ENCODE measurements at places on chromosomes 2 and 18. TPM values are rescaled to one million over a fixed set of nuclear protein-coding genes. Genes with fewer than 3 reads are reported as not detected.

- no peaks in the 10 kb centered on the region for H3K4me1 ChIP-seq
- H3K36me3 ChIP-seq: no peaks in the 10 kb centered on the region
- no peak overlapping the region for H3K27ac ChIP-seq
Observed at GRCh38 chr18:55522011-55522410, 66.0 kb downstream of the TCF4 start.

SNX17 gene
- 85.5 TPM for total RNA-seq

DNA sequence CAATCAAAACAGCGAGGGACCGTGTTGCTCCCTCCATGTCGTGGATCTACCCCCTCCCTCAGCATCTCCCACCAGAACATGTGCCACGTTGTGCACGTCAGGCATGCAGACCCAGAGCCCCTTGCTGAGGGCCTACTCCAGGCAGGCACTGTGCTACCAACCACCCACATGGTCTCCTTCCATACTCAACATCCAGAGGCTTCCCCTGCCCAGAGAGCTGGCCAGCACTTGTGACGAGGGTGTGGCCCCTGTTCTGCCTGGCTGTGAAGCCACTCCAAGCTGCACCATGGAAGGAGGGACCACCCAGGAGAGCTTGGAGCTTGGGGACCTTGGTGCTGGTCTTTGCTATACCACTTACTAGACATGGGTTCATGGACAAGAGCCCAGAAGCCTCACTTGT lies 40.5 kb downstream of the REEP1 start:
- no peak for DNase-seq
- no peaks in the 10 kb centered on the region for H3K36me3 ChIP-seq
- H3K27me3 ChIP-seq: peaks cover 6% of the 10 kb centered on the region
- H3K4me1 ChIP-seq: no peaks in the 10 kb centered on the region
- no peak overlapping the region for H3K27ac ChIP-seq

GRCh38 chr2:138121666-138122661 lies 157.7 kb downstream of the HNMT start:
- no peaks in the 10 kb centered on the region for H3K4me1 ChIP-seq

DNA sequence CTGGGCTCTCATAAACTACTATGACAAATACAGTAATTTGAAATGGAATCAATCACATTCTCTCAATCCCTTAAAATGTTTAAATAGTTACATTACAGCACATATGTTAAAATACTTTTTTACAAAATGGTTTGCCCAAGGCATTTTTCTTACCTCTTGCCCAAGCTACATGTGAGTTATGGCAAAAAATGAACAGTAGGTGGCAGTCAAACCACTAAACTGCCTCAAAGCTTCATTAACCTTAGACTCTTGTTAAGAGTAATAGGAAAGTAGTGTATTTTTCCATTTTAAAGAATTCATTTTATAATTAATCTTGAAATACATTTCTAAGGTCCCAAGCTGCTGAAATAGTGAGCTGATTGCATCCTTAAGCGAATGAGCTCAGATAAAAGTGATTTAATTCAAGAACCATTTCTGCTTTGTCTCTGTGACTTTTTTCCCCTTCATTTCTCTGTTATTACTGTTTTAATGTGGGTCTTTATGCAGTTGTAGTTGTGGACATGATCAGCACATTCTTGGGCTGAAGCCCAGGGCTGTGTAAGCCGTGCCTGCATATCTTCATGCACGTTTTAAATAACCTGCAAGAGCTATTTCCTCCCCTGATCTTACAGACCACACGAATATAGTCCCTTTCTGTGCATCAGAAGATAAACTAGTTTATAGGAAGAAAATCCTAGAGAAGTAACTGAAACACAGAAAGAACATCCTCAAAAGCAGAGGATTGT lies 311.8 kb downstream of the LNPK start:
- DNase-seq: peak; percentile 4
- no peak overlapping the region for H3K27ac ChIP-seq
- H3K36me3 ChIP-seq: no peaks in the 10 kb centered on the region
- H3K4me1 ChIP-seq: no peaks in the 10 kb centered on the region

GRCh38 chr2:230455005-230455684 lies 39.1 kb downstream of the SP100 start:
- H3K36me3 ChIP-seq: peaks cover 83% of the 10 kb centered on the region
- H3K27ac ChIP-seq: no peak overlapping the region
- peak overlapping the region; percentile 27 for H3K4me3 ChIP-seq
- DNase-seq: no peak
- peaks cover 17% of the 10 kb centered on the region for H3K4me1 ChIP-seq

GRCh38 chr2:157292853-157293252 lies 32.8 kb downstream of the ERMN start:
- DNase-seq: no peak
- peaks cover 1% of the 10 kb centered on the region for H3K27me3 ChIP-seq
- no peaks in the 10 kb centered on the region for H3K4me1 ChIP-seq

DQX1 gene
- total RNA-seq: 0.15 TPM

- no peak overlapping the region for H3K4me3 ChIP-seq
- no peak overlapping the region for H3K27ac ChIP-seq
- DNase-seq: no peak
- peaks cover 37% of the 10 kb centered on the region for H3K36me3 ChIP-seq
- H3K4me1 ChIP-seq: no peaks in the 10 kb centered on the region
- H3K27me3 ChIP-seq: no peaks in the 10 kb centered on the region
Observed at GRCh38 chr2:135676031-135676430, 65.6 kb upstream of the UBXN4 start.

ANKRD62 gene
- total RNA-seq: not detected

DNA sequence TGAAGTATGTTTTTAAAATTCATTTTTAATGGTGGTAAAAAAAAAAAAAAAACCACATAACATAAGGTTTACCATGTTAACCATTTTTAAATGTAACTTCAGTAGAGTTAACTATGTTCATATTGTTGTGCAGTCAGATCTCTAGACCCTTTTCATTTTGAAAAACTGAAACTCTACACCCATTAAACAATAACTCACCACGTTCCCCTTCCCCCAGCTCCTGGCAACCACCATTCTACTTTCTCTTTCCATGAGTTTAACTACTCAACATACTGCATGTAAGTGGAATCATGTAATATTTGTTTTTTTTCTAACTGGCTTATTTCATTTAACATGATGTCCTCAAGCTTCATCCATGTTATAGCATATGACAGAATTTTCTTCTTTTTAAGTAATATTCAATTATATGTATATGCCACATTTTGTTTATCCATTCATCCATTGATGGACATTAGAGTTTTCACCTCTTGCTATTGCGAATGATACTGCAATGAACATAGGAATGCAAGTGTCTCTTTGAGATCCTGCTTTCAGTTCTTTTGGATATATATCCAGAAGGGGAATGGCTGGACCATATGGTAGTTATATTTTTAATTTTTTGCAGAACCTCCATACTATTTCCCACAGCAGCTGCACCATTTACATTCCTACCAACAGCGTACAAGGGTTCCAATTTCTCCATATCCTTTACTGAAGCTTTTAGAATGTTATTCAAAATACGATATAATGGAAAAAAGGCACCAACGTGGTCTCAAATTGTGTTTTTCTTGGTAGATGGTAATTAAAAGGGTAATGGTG lies 91.0 kb downstream of the SPTBN1 start:
- H3K4me1 ChIP-seq: no peaks in the 10 kb centered on the region
- H3K27me3 ChIP-seq: no peaks in the 10 kb centered on the region
- H3K36me3 ChIP-seq: no peaks in the 10 kb centered on the region
- H3K27ac ChIP-seq: no peak overlapping the region
- DNase-seq: no peak
- no peak overlapping the region for H3K4me3 ChIP-seq

GRCh38 chr2:192029089-192029488 lies 165.6 kb downstream of the TMEFF2 start:
- H3K36me3 ChIP-seq: no peaks in the 10 kb centered on the region
- H3K4me1 ChIP-seq: no peaks in the 10 kb centered on the region
- H3K4me3 ChIP-seq: no peak overlapping the region
- peaks cover 2% of the 10 kb centered on the region for H3K27me3 ChIP-seq

GRCh38 chr2:101790857-101791256 lies 93.3 kb downstream of the MAP4K4 start:
- DNase-seq: no peak
- no peak overlapping the region for H3K27ac ChIP-seq
- no peak overlapping the region for H3K4me3 ChIP-seq
- peaks cover 11% of the 10 kb centered on the region for H3K36me3 ChIP-seq

GRCh38 chr2:205783872-205784499 lies 101.7 kb downstream of the NRP2 start:
- no peak overlapping the region for H3K4me3 ChIP-seq
- no peak for DNase-seq
- no peaks in the 10 kb centered on the region for H3K36me3 ChIP-seq
- H3K27ac ChIP-seq: no peak overlapping the region
- no peaks in the 10 kb centered on the region for H3K4me1 ChIP-seq
- peaks cover 3% of the 10 kb centered on the region for H3K27me3 ChIP-seq

MOGAT1 gene
- total RNA-seq: not detected

DNA sequence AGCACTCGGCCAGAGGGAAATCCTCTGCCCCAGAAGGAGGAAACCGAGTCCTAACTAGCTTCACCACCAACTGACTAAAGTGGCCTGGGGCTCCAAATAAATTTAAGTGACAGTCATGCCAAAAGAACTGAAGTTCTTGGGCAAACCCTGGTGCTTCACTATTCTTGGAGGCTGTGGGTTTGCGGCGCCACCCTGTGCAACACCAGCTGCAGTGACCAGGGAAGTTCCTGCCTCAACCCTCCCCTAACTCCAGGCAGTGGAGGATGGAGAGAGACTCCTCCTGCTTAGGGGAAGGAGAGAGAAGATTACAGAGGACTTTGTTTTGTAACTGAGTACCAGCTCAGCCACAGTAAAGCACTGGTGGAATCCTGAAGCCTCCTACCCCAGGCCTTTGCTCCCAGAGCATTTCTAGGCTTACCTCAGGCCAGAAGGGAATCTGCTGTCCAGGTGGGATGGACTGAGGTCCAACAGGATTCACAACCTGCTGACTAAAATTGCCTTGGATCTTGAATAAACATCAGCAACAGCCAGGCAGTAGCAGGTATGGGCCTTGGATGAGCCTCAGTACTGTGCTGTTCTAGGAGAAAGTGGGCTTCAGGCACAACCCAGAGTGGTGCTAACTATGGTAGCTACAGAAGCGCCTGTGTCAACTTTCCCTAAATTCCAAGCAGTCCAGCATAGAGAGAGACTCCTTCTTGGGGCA lies 29.4 kb upstream of the BMP10 start:
- no peaks in the 10 kb centered on the region for H3K4me1 ChIP-seq
- no peaks in the 10 kb centered on the region for H3K27me3 ChIP-seq
- DNase-seq: no peak
- no peak overlapping the region for H3K27ac ChIP-seq
- no peak overlapping the region for H3K4me3 ChIP-seq
- no peaks in the 10 kb centered on the region for H3K36me3 ChIP-seq

DNA sequence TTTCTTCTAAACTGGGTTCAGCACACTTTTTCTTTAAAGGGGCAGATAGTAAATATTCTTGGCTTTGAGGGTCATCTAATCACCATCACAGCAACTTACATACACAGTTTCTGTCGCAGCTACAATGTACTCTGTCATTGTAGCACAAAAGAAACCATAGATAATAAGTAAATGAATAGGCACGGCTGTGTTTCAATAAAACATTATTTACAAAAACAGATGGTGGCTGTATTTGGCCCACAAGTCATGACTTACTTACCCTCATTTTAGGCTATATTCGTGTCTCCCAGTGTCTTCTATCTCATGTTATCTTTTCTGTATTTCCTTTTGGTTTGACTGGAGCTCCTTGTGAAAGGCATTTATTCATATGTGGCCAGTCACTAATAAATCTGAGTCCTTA lies 168.3 kb downstream of the MAP2 start:
- no peaks in the 10 kb centered on the region for H3K4me1 ChIP-seq
- no peak overlapping the region for H3K27ac ChIP-seq
- H3K36me3 ChIP-seq: no peaks in the 10 kb centered on the region
- H3K4me3 ChIP-seq: no peak overlapping the region
- H3K27me3 ChIP-seq: no peaks in the 10 kb centered on the region
- no peak for DNase-seq
